A549 treated with CORT108297 at 1 μM for 4 hours (cell line): ENCODE measurements at places on chromosomes 12 and 14. TPM values are rescaled to one million over a fixed set of nuclear protein-coding genes. Genes with fewer than 3 reads are reported as not detected.

Gene GLS2
- 0.06 to 0.22 TPM (median 0.12 TPM) in 5 replicates for total RNA-seq

Gene BDKRB2
- total RNA-seq = 1.9 to 3.3 TPM (median 2.9 TPM) in 5 replicates

Gene SPRYD4
- 1.8 to 2.1 TPM (median 2.0 TPM) in 5 replicates for total RNA-seq

Gene HOXC13
- 10.3 to 17.8 TPM (median 12.3 TPM) in 5 replicates for total RNA-seq

Gene CPM
- 4.7 to 8.0 TPM (median 6.1 TPM) in 5 replicates for total RNA-seq

Gene C12orf50
- total RNA-seq = 0.06 to 0.08 TPM in 2 of 5 replicates, not detected in the others

Gene KRT6B
- total RNA-seq = 0.05 to 0.07 TPM (median 0.06 TPM) in 3 of 5 replicates, not detected in the others

Gene RNASE3
- not detected in 5 replicates for total RNA-seq

Gene HHIPL1
- total RNA-seq = 0.14 to 0.34 TPM (median 0.22 TPM) in 5 replicates

Gene HOXC10
- total RNA-seq = 2.5 to 3.4 TPM (median 2.9 TPM) in 5 replicates

Gene DIO3
- total RNA-seq = 0.03 to 0.08 TPM (median 0.03 TPM) in 3 of 5 replicates, not detected in the others

Gene HCAR2
- 0.09 to 0.29 TPM (median 0.16 TPM) in 5 replicates for total RNA-seq

Gene GLI1
- 7.4 to 12.6 TPM (median 10.1 TPM) in 5 replicates for total RNA-seq

Gene LBHD2
- 0.12 to 0.39 TPM (median 0.27 TPM) in 3 of 5 replicates, not detected in the others for total RNA-seq

Gene RHOJ
- not detected in 5 replicates for total RNA-seq

Gene CELA1
- not detected in 5 replicates for total RNA-seq

Gene LTB4R2
- total RNA-seq = 2.2 to 6.0 TPM (median 5.7 TPM) in 5 replicates

Gene TPPP2
- not detected in 5 replicates for total RNA-seq

Gene TMEM119
- total RNA-seq = 0.02 to 0.09 TPM (median 0.07 TPM) in 5 replicates

Gene RNU4-1
- total RNA-seq = not detected in 5 replicates

Gene DLK1
- 0.25 to 0.46 TPM (median 0.38 TPM) in 5 replicates for total RNA-seq

Gene DENND5B
- total RNA-seq = 13.2 to 16.2 TPM (median 15.5 TPM) in 5 replicates

Gene ART4
- total RNA-seq = 0.09 TPM in 1 of 5 replicates, not detected in the others

Gene GSC
- total RNA-seq = 0.24 to 0.76 TPM (median 0.49 TPM) in 5 replicates

Gene SDR9C7
- not detected in 5 replicates for total RNA-seq

Gene GALNT8
- total RNA-seq = not detected in 5 replicates

Gene TROAP
- total RNA-seq = 75.6 to 99.1 TPM (median 87.2 TPM) in 5 replicates
